ENCODE measurements at places on chromosomes 16 and 17.

GRCh38 chr17:51263006-51263405 is 2.7 kb downstream of the UTP18 start:
- no peak for DNase-seq

- no peak for DNase-seq
Measured at GRCh38 chr17:73654241-73654640, 10.0 kb upstream of the SDK2 start.

- DNase-seq, result no peak
Measured at GRCh38 chr16:12337871-12338655, 361.5 kb downstream of the SNX29 start.

- peak; percentile 50 for DNase-seq
Measured at GRCh38 chr17:47693731-47694580, at the start of gene TBKBP1. Gene TBKBP1, plus strand, starts transcription at chr17:47694161. Its CDS starts 1,952 bp downstream, at chr17:47696113.

GRCh38 chr17:43543771-43544575 is 2.2 kb downstream of the ETV4 start:
- DNase-seq, result no peak

DNA sequence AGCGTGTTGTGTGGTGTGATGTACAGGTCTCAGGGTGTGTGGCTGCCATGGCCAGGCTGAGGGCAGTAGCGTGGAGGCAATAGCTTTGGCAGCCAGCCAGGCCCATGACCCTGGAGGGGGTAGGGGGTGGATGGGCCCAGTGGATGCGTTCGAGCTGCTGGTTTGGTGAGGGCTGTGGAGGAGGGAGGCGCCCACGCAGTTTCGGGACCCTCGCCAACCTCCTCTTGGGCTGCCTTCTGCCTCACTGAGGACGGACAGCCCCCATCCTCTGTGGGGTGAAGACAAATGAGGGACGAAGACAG is 238.6 kb upstream of the GSE1 start:
- no peak for DNase-seq

DNA sequence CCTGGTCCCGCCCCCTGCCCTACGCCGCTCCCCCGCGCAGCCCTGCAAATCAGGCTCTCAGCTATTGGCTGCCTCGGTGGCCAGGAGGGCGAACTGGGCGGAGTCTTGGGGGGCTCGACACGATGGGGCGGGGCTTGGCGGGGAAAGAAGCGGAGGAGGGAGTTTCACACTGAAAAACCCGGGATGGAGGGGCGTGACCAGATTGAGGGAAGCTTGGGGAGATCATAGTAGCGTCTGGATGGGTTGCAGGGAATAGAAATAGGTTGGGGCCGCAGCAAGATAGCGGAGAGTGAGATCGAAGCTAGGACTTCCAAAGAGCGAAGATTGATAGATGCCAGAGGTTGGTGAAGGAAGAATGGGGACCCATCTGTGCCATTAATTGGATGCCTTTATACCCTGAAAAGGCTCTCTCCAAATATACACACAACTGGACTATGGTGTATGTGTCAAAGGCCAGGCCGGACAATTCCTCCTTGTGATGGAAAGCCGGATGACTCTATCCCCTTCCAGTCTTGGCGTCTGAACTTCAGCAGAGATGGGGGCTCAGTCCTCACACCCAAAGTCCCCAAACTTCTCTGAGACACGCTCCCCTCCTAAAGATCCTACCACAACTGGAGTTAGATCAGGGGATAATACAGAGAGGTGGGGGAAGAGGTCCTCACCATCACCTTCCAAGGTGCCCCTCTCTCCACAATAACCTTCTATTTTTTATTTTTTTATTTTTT is 376 bp upstream of the STAC2 start:
- no peak for DNase-seq

- no peak for DNase-seq
Measured at GRCh38 chr16:89052191-89052889, 41.3 kb upstream of the ACSF3 start.

- DNase-seq, result no peak
Measured at GRCh38 chr16:67240506-67240905, 6.8 kb downstream of the FHOD1 start.

- DNase-seq, result peak; percentile 24
Measured at GRCh38 chr16:23679274-23679985, 741 bp downstream of the PLK1 start.

GRCh38 chr16:57016831-57017230 is 27.5 kb downstream of the NLRC5 start:
- no peak for DNase-seq

DNA sequence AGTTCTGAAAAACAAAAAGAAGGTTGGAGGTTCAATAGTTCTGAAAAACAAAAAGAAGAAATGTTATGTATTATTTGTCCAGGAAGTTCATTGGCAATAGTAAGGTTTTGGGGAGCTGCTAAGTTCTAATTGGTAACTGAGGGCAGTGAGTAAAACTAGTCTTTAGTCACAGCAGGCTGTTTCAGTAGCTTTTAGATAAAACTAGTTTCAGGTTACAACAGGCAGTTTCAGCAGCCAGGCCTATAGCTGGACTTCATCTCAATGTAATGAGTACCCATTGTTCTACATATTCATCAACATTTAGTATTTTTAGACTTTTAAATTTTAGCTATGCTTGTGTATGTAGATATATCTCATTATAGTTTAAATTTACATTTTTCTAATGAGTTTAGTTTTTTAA is 639.3 kb downstream of the TOX3 start:
- DNase-seq, result no peak

GRCh38 chr17:14308965-14309879 is 8.3 kb downstream of the HS3ST3B1 start:
- peak; percentile 89 for DNase-seq

DNA sequence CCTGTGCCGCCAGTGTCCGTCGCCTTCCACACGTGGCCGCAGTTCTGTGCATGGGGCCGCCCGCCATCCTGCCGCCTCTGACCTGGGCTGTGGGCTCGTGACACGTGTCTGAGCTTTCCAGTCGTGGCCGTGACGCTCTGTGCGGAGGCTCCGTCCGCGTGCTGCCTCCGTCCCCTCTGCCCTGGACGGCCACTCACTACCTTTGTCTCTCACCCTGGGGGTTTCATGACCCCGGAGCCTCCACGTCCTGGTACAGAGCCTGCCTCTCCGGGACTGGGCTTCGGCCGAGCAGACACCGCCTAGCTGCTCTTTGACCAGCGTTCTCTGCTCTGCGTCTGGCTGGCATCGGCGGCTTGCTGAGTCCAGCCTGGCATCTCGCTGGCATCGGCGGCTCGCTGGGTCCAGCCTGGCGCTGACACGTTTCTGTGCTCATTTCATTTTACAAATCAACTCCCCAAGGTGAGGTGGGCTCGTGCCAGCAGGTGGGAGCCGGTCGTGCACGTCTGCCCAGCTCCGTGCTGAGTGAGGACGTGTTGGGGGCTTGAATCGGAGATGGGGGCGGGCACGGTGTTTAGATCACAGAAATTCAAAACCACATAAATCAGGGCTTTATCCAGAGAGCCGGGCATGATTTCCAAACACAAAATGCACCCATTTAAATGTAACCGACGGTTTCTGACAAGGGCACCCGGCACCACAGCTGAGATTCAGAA is 44.3 kb upstream of the GNG13 start:
- no peak for DNase-seq

GRCh38 chr17:33390479-33391176 is 97.5 kb upstream of the ASIC2 start:
- no peak for DNase-seq

DNA sequence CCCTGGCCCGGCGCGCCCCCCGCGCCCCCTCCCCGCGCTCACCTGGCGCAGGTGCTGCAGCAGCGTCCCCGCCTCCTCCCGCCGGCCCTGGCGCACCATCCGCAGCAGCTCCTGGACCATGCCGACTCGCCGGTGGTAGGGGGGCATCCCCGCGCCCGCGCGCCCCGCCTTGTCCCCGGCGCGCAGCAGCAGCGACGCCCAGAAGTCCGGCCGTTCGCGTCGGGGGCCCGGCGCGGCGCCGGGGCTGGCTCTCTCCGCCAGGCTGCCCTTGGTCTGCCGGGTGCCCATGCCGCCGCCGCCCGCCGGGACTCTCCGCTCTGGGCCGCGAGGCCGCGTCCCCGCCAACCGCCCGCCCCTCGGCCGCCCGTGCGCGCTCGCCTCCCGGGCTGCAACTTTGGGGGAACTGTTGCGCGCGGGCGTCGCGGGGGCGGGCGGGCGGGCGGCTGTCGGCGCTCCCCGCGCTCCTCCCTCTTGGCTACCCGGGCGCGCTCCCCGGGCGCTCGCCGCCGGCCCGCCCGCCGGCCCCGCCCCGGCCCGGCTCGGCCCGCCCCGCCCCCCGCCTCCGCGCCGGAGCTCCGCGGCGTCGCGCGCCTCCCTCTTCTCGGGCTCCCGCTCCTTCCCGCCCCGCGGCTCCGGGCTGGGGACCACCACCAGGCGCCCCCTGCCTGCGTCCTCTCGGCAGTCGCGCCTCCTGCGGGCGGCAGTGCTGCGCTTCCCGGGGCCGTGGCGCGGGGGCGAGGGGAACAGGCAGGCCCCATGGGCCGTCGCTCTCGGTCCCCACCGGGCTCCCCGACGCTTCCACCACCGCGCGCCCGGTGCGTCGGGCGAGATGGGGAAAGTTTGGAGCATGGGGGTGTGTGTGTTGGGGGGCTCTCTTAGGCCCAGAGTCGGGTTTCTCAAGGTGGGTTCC is at the start of gene LRRC75A:
Gene LRRC75A (minus strand): TSS at position 491 of the 910 bp plus-strand sequence. CDS start 203 bp downstream, at position 288.
- DNase-seq, result peak; percentile 41

- no peak for DNase-seq
Measured at GRCh38 chr16:88744577-88745521, 38.5 kb downstream of the CTU2 start.

DNA sequence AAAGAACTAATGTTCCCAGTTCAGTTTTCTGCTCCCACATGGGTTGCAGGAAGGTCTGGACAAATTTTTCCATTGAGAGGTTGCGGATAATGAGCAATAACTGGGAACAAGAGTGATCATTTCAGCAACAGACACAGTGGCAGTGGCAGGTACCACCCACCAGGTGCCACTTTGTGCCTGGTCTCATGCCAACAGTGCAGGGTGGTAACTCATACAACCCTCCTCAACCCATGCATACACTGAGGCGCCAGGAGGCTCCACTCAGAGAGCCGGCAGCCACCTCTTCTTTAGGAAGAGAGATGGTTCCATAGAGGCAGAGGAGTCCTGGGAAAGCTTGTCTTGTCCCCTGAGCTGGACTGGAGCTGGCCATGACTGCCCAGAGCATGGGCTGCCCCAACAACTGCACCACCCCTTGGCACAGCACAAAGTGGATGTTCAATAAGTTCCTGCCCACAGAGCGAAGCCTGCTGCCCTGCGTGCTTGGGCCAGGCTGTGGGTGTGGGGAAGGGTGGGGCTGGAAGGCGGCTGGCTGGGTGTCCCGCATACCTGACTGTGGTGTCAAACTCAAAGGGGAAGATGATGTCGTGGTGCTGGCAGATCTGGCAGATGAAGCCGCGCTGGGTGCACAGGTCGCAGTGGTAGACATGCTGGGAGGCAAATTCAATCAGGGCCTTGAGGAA is 6.4 kb upstream of the ARHGAP27 start:
- DNase-seq, result no peak

- no peak for DNase-seq
Measured at GRCh38 chr16:12569061-12569460, 234.6 kb downstream of the CPPED1 start.

DNA sequence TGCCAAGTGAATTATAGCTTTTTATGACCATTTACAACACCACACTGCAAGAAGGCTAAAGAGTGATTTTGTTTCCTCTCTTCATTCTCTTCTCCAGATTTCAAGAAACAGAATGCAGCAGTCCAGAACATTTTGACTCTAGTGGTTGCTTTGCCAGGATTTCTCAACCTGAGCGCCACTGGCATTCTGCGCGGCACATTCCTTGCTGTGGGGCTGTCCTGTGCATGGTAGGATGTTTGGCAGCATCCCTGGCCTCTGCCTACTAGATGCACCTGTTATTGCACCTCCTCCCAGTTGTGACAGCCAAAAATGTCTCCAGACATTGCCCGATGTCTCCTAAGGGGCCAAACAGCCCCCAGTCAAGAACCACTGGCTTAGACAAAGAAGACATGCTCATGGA is 25.7 kb upstream of the SLC39A11 start:
- no peak for DNase-seq

DNA sequence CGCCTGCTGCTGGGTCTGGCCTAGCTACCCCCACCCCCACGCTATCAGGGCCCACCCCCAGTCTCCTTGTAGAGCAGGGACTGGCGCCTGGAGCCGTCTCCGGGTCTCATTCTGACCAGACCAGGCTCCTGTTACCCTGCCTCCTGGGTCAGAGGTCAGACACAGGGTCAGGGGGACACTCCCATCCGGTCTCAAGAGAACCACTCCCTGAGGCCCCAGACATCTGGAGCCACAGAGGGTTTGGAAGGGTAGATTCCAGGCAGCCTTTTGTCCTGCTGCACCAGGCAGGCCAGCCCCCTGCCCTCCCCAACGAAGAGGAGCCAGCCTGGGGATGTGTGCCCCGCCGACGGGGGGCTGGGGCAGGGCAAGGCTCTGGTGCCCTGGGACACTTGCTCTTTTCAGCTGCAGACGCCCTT is 944 bp upstream of the WFIKKN1 start:
- DNase-seq, result no peak

GRCh38 chr17:62718429-62718828 is 89.7 kb downstream of the MARCHF10 start:
- DNase-seq, result no peak

- DNase-seq, result no peak
Measured at GRCh38 chr16:79497606-79498350, 102.8 kb downstream of the MAF start.

DNA sequence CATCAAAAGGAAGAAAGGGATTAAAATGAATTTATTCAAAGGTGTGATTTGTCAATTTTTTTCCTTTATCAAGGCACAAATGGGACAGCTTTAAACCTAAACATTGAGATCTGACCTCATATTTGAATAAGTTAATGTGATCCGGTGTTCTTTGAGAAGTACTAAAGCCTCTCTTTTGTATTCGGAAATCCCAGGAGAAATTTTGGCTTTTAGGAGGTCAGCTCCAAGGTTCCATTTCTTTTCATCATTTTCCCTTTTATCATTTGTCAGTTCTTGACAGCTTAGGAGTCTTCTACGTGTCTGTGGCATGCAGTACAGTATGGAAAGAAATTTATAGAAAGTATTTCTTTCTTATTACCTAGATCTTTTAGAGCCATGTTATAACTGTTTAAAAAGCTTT is 873.4 kb upstream of the CDH8 start:
- DNase-seq, result no peak

DNA sequence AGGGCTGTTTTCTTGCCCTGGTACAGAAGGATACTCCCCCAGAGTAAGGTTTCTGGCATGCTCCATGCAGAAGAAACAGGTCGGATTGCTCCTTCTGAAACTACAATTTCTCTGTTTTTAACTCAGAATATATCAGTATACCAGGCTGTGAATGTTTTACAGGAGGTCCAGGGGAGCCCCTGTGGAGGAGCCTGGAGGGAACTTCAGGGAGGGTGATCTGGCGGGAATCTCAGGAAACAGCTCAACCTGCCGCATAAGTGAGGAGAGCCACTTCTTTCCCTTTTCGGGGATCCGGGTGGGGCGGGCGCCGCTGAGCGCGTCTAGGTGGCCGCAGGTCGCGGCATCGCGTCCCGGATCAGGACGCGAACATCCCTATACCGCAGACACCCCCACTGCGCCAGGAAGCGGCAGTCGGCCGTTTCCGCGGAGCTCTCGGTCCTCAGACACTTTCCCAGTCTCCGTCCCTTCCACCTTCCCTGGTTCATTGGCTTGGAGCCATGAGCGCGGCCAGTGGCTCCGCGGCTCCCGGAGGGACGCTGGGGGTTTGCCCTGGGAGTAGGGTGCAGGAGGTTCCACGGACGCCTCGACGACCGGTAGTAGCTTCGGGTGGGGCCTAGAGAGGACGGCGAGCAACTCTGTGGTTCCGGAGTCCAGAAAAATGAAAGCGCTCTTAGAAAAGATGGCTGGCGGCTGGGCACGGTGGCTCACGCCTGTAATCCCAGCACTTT is 3.1 kb upstream of the ZNF764 start:
- DNase-seq, result no peak

GRCh38 chr17:30225112-30225511 is 10.4 kb downstream of the SLC6A4 start:
- no peak for DNase-seq

- no peak for DNase-seq
Measured at GRCh38 chr17:28142305-28142704, 99.8 kb downstream of the NLK start.

Measured in activated CD4-positive, alpha-beta T cell treated with anti-CD3 and anti-CD28 coated beads, Interleukin-2, amount 10 ng/mL, durations not matched to agents 7 days and 5 days (primary cell).